HL-60 (cell line): ENCODE measurements at places on chromosomes 3 and 15.

GRCh38 chr15:49066372-49066771 is 20.1 kb upstream of the SECISBP2L start:
- no peak for DNase-seq

DNA sequence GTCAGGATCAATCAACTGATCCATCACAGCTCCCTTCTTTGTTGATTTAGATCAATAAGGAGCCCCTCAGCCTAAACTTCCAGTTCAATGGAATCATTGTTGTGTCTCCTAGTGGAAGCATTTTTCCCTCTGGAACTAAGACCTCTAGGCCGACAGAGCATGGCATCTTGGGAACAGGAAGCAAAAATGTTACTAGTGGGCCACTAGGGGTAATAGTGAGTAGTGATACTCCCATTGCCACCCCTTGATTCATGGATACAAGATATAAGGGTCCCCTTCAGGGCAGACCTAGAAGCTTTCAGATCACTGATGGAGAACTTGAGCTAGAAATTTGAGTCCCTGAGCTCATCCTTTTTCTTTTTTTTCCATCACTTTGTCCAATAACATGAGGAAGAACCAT is 40.4 kb upstream of the AZI2 start:
- DNase-seq: no peak

GRCh38 chr3:79521221-79521848 is 246.5 kb downstream of the ROBO1 start:
- peak; percentile 3 for DNase-seq

GRCh38 chr15:59885832-59886231 is 118.3 kb upstream of the FOXB1 start:
- DNase-seq: no peak

GRCh38 chr3:112974178-112974517 is 755 bp downstream of the CD200R1 start:
- no peak for DNase-seq

GRCh38 chr3:90011131-90011530 is 903.7 kb downstream of the EPHA3 start:
- no peak for DNase-seq

DNA sequence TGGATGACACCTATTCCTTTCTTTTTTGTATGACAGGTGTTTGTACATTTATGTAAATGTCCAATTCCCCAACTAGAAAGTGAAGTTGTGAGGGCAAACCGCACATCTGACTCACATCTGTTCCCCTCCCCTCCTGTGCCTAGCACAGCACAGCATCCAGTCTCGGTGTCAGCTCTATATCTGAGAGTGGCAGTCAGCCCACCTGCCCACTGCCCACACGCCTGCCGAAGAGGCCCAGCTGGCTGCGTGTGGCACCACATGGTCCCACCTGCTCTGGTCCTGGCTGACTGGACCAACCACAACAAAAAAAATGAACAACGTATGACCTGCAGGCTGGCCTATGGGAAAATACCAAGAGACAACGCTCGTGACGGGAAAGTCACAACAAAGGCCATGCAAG is 62.8 kb downstream of the XXYLT1 start:
- DNase-seq: no peak

- DNase-seq: no peak
Observed at GRCh38 chr3:45071075-45071474, 45.0 kb downstream of the CLEC3B start.

DNA sequence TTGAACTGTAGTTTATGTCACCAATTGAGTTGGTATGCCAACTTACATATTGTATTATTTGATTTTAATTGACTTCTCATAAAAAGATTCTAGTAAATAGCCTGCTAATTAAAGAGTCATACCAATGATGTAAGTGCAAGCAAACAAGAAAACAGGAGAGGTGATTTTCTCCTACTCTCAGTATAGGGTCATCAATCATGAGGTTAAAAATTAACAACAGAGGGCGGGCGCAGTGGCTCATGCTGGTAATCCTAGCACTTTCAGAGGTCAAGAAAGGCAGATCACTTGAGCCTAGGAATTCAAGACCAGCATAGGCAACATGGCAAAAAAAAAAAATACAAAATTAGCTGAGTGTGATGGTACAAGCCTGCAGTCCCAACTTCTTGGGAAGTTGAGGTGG is 108.7 kb downstream of the MYO9A start:
- DNase-seq: no peak

DNA sequence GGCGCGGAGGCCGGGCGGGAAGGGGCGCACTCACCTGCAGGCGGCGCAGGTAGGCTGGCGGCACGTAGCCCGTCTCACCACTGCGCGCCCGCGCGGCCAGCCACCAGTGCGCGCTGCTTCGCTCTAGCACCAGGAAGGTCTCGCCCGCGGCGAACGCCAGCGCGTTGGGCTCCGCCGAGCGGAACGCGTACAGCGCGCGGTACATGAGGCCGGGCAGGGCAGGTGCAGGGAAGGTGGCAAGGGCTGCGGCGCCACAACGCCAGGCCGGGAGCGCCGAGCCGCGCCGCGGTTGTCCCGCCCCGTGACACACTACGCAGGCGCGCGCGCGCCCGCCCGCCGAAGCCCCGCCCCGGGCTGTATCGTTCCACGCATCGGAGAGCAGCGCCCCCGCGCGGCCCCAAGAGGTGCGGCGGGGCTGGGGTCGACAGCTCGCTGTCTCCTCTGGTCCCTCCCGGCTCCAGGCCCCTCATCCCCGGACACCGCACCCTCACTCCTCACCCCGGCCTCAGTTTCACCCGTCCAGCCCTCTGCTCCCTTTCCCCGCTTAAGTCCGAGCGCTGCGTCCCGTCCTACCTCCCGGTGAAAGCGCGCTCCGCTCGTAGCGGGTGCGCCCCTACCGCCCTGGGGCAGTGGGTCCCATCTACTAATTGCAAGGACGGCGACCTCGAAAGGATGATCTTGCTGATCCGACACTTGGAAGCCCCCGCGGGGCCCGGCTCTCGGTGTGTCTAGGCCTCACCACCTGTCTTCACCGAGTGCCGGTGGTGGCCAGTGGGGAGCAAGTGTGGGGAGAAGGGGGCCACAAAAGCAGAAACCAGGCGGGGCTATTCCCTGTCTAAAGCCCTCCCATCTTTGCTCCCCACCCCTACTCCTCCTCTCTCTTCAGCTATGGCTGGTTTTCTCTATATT is at the start of gene NCKIPSD:
TSS of gene NCKIPSD (minus strand) at position 313 of the 909 bp plus-strand sequence. CDS start at position 205, 108 bp downstream.
- DNase-seq: peak; percentile 71

GRCh38 chr3:184441202-184441900 is 61.5 kb downstream of the CHRD start:
- DNase-seq: no peak

DNA sequence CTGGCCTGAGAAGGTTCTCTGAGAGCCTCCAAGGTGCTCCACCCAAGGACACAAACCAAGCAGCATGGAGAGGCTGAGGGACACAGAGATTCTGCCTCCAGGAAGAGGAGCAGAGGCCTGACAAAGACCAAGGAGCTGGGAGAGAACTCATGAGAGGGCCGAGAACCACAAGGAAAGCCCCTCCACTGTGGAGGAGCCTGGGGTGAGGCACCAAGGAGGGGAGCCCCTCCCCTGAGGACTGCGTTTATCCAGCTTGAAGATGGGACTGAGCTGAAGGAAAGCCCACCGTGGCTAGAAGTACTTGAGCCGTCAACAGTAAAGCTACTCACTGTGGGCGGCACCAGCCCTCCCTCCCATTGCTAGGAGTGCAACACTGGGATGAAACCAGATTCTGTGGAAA is 63.1 kb upstream of the MEF2A start:
- DNase-seq: no peak

DNA sequence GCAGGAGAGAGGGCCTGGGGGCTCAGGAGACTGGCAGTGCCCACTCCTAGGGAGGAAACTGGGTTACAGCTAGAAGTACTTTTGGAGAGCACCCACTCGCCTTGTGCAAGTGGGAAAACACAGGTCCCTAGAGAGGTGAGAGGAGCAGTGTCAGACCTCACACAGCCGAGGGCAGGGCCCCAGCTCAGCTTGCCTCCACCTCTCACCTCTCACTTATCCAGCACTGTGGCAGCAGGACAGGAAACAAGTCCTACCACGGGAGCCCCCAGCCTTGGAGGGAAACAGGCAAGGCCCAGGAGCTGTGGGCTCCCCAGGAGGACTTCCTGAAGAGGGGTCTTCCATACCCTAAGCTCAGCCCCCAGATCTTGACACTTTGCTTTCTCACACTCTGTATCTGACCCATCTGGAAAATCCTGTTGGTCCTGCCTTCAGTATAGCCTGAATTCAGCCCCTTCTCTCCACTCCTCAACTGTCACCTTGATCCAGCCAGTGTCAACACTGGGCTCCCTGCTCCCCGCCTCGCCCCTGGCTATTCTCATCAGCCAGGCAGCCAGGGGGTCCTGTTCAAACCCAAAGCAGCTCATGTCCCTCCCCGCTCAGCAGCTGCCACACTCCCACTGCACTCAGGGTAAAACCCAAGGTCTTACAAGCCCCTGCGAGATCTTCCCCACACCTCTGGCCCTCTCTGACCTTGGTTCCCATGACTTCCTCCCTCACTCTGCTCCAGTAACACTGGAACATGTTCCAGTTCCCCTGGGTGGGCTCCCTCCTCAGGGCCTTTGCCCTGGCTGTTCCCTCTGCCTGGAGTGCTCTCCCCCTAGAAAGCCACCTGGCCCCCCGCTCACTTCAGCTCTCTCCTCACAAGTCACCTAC is 870 bp upstream of the TMEM40 start:
- no peak for DNase-seq

DNA sequence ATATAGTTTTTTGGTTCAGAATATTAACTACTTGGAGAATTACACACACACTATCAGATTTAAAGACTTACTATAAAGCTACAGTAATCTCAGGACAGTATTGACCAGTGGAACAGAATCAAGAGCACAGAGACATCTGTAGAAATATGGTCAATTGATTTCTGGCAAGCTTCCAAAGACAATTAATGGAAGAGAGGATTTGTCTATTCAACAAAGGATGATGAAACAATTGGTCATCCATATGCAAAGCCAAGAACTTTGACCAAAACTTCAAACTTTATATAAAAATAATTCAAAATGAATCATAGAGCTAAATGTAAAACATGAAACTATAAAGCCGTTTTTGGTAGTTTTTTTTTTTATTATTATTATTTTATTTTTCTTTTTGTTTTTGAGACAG is 29.8 kb upstream of the MB21D2 start:
- DNase-seq: no peak

- DNase-seq: no peak
Observed at GRCh38 chr3:147412917-147413685, 3.9 kb downstream of the ZIC1 start.

- DNase-seq: peak; percentile 55
Observed at GRCh38 chr3:141913150-141913811, 36.8 kb downstream of the ATP1B3 start.

DNA sequence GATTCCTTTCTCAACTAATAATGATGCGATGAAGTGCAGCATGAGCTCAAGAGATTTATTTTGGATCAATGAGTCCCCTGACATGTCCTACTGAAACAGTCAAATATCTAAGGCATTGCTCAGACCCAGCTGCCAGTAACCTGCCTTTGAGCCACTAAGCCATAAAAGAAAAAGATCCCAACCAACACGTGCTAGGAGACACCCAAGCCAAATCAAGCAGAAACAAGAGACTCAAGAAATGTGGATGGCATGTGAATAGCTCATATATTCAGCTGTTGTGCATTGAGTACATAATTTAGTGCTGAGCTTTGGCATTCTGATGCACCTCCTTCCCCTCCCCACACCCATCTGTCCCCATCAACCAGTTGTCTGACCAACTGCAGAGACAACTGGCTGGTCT is 29.2 kb downstream of the GJD2 start:
- no peak for DNase-seq

DNA sequence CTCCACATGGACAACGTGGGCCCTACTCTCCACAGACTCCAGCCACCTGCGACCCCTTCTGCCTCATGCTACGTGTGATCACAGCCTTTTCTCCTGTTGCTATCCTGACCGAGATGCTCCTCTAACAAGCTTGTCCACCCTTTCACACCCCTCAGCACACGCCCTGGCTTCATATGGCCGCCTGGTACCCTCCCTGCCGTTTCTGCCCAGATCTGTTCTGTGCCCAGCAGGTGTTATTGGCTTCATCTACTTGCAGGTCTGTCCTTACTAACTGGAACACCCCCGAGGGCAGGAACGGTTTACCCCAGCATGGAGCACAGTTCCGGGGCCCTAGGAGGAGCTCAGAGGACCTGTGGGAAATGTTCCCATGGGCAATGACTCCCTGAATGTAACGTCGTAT is 9.9 kb downstream of the CHAC1 start:
- no peak for DNase-seq

DNA sequence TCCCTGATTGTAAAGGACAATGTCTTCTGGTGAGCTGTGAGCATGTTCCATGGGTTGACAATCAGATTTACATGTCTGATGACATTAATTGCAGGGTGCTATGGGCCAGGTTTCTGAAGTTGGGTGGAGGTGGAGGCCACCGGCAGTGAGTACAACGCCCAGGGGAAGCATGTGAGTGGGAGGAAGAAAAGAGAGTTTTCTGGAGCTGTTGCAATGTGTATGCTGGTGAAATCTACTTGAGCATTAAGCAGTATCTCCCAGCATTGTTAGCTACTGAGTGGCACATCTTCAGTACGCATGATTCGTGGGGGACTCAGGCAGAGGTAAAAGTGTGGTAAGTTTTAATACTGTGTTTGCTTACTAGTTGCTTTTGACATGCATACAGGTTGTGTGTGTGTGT is 26.6 kb downstream of the TMEM45A start:
- DNase-seq: no peak
